ENCODE measurements at places on chromosomes 1 and 21. TPM values are rescaled to one million over a fixed set of nuclear protein-coding genes. Genes with fewer than 3 reads are reported as not detected.

The FMN2 gene
- 0.42 TPM for total RNA-seq

The UBXN11 gene
- 21.1 TPM for total RNA-seq

The SYCP1 gene
- total RNA-seq = not detected

The CHRNB2 gene
- total RNA-seq = 0.46 TPM

The RCAN1 gene
- 47.4 TPM for total RNA-seq

The SPRR2A gene
- not detected for total RNA-seq

The LCK gene
- 0.18 TPM for total RNA-seq

The THEM4 gene
- total RNA-seq = 37.5 TPM

The WDR26 gene
- total RNA-seq = 42.0 TPM

The TNN gene
- not detected for total RNA-seq

The ATP6V1G3 gene
- not detected for total RNA-seq

The HAO2 gene
- not detected for total RNA-seq

The LCE6A gene
- not detected for total RNA-seq

The TFAP2E gene
- total RNA-seq = 0.69 TPM

The GBP3 gene
- 0.09 TPM for total RNA-seq

The MYOM3 gene
- total RNA-seq = 0.70 TPM

The OR2G6 gene
- total RNA-seq = not detected

The LRRC38 gene
- total RNA-seq = not detected

The ADCY10 gene
- 0.69 TPM for total RNA-seq

The SLAMF9 gene
- not detected for total RNA-seq

The TIPRL gene
- 35.1 TPM for total RNA-seq

The CELA2B gene
- not detected for total RNA-seq

The ST6GALNAC3 gene
- total RNA-seq = 10.4 TPM

The VANGL2 gene
- 24.6 TPM for total RNA-seq

The LCA5L gene
- total RNA-seq = 2.0 TPM

The RIIAD1 gene
- not detected for total RNA-seq

The FTCD gene
- total RNA-seq = 18.9 TPM

The SLC45A3 gene
- total RNA-seq = 4.9 TPM

The AGMAT gene
- 0.70 TPM for total RNA-seq

The TRPM2 gene
- total RNA-seq = not detected

The CD53 gene
- total RNA-seq = not detected

The FAM163A gene
- 0.42 TPM for total RNA-seq

The IL20 gene
- not detected for total RNA-seq

The DENND2D gene
- total RNA-seq = 1.1 TPM

The SPSB1 gene
- 5.4 TPM for total RNA-seq

The C2CD2 gene
- 16.9 TPM for total RNA-seq

The IGSF9 gene
- 4.1 TPM for total RNA-seq

The KRTAP19-3 gene
- total RNA-seq = not detected

The FYB2 gene
- total RNA-seq = 0.14 TPM

The LYSMD1 gene
- total RNA-seq = 19.7 TPM

The SWT1 gene
- total RNA-seq = 3.8 TPM

The PTPRC gene
- not detected for total RNA-seq

The CD5L gene
- total RNA-seq = not detected

The HSD11B1 gene
- total RNA-seq = not detected

The TMEM52 gene
- total RNA-seq = 7.1 TPM

The PTAFR gene
- total RNA-seq = 0.07 TPM

The ARV1 gene
- 18.4 TPM for total RNA-seq

The LIPI gene
- not detected for total RNA-seq

Measured in cardiac muscle cell (in vitro differentiated cells and primary cell).